ENCODE measurements at places on chromosomes 5 and 9.

- no peak for DNase-seq
Observed at GRCh38 chr5:158852622-158853021, 247.1 kb downstream of the EBF1 start.

DNA sequence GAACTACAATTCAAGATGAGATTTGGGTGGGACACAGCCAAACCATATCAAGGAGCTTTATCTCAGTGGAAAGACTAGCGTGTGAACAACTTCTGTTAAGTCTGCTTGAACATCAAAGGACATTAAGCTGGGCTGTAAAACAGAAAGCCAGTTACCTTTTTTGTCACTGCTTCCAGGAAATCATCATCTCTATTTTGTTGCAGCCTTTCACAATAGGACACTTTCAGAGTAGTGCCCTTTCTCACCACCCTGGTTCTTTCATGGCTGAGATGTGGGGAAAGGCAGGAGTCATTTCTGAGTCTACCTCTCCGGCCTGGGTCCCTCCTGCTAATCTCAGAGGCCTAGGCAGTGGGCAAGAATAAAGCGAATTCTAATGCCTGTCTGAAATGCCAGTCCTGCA, 96.2 kb upstream of the PPP1R2B start:
- DNase-seq: no peak

DNA sequence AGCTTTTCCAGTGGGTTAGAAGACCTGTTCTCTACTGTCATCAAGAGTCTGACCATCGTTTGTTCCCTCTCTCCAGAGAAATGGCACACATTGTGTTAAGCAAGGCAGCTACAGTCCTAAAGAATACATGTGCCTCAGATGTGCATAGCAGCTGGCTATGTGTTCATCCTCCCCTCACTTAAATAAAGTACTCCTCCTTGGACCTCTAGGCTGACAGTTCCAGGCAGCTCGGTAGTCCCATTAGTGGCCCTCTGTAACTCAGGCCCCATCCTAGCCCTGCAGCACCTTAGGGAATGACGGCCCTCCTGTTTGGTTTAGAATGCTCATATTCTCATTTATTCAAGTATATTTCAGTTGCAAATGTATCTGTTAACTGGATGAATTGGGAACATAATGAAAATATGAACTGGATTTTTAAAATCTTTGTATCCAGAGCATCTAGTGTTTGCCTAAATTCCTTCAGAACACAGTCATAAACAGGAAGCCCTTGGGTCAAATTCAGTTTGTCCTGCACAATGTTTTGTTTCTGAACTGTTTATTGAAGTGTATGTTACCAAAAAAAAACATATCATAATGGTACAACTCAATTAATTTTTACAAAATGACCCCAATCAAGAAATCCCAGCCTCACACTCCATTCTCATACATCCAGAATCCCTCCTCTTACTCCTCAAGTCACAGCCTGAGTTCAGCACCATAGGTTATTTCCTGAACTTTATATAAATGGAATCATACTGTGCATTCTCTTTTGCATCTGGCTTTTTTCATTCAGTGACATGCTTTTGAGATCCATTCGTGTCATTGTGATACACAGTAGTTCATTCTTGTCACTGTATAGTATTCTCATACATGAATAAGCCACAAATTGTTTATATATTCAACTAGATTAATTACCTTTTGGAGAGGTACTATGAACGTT, 1.6 kb upstream of the ASPN start:
- DNase-seq: no peak

DNA sequence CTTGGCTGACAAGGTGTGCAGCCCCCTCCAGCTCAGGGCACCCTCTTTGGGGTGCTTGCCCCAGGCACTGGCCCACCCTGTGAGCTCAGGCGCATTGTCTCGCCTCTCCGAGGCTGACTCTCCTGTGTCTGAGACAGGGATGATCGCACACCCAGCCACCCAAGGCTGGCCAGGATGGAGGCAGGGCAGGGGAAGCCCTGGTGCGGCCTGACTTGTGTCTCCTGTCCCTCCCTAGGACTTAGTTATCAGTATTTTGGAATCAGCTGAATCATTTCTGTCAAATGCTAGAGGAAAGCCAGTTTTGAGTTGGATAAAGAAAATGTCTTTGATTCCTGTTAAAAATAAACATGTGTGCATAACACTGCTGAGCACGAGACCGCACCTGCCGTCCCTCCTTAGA, 2.5 kb upstream of the DBH start:
- no peak for DNase-seq

- DNase-seq: no peak
Observed at GRCh38 chr5:161333194-161333880, 213.2 kb downstream of the GABRB2 start.

DNA sequence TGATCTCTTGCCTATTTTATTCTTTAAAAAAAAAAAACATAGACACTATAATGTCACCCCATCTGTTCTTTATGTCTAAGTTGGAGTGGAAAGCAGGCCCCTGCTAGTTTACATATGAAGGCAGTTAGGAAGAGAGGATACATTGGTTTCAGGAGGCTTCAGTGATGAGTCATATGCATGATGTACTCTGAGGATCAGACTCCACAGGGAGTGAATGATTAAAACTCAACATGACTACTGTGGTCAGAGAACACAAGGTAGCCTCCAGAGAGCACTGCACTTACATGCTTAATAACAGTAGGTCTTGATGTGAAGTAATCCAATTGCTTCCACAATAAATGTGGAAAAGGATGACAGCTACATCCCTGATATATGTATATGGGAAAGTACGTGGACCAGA, 22.7 kb upstream of the FSTL4 start:
- no peak for DNase-seq

- no peak for DNase-seq
Observed at GRCh38 chr5:127871503-127872153, 168.4 kb downstream of the CCDC192 start.

DNA sequence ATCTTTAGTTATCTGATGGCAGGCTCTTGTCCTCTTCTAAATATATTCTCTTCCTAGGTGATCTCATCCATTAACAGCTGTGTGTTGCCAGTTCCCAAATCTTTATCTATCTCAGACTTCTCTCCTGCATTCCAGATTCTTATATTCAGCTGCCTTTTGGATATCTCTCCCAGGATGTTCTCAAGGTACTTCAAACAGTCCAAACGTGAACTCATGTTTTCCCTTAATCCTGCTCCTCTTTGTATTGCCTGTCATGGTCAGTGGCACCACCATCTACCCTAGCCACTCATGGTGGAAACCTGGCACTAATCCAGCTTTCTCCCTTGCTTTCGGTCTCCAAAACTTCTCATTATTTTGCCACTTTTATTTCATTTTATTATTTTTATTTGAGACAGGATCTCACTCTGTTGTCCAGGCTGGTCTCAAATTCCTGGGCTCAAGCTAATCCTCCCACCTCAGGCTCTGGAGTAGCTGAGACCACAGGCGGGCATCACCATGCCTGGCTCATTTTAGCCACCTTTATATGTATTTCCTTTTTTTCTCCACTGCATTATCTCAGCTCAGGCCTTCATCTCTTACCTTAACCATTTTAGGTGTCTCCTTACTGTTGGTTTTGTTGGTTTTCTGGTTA, 3.8 kb downstream of the ZFYVE16 start:
- DNase-seq: no peak

- DNase-seq: peak; percentile 39
Observed at GRCh38 chr5:93622240-93622885, 39.3 kb downstream of the NR2F1 start.

DNA sequence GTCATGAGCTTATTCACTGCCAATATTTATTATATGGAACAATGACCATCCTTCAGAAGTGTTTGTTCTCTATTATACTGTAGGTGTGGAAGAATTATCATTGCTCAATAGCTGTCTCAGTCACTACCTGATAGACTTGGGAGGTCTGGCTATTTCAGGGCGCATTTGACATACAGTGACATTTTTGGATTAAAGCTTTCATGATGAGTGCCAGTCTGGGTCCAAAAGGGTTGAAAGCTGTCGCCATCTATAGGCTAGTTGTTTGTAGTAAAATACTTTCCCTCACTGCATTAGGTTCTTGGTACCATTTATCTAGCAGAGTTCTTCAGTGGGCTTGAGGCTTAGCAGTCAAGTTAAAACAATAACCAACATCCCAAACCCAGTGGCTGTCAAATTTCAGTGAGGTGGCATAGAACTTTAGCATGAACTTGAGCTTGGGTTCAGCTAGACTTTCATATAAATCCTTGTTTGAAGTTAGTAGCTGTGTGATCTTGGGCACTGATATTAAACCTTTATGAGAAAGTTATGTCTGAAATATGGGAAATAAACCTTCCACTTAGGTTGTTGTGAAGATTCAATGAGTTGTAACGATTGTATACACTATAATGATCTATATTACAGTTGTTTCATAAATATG, 110.5 kb upstream of the CDKN2B start:
- DNase-seq: peak; percentile 28

DNA sequence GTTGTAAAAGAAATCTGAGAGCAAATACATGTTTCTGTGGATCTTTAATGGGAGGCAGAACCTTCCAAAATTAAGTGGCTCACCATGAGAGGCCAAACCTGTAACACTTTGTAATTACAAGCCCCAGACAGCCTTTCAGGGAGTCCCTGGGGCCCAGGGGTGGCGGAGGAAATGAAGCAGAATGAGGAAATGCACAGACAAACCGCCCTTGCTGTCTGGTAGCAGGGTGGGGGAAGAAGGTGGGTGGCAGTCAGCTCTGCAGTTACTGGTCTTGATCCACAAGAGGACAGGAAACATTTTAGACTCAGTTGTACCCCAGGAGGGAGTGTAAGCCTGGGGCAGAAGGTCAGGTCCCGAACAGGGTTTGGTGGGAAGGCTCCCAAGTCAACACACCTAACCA, 6.5 kb downstream of the ARL14EPL start:
- DNase-seq: no peak

GRCh38 chr9:72407114-72407513, 42.1 kb upstream of the ZFAND5 start:
- DNase-seq: no peak

DNA sequence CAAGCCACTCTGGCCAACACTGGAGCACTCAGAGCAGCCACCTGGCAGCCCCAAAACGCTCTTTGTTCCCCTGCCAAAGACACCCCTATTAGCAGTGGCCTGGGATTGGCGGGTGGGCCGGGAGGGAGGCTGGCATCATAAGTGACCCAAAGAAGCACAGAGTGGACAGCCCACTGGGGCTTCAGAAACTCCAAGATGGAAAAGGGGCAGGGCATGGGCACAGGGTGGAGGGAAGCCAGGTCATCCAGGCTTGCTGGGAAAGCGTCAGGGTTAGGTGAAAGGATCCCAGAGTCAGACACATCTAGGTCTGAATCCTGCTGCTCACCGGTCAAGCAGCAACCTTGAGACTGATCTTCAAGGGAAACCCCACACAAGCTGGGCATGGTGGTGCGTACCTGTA, 14.8 kb downstream of the EEIG1 start:
- no peak for DNase-seq

DNA sequence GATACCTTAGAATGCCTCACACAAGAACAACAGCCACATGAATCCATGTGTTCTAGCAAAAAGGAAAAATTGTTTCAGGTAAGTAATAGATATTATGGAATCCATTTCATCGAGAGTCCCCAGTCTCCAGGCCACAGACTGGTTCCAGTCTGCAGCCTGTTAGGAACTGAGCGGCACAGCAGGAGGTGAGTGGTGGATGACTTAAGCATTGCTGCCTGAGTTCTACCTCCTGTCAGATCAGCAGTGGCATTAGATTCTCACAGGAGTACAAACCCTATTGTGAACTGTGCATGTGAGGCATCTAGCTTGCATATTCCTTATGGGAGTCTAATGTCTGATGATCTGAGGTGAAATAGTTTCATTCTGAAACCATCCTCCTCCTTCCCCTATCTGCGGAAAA, 207.0 kb downstream of the CSNK1G3 start:
- DNase-seq: no peak

DNA sequence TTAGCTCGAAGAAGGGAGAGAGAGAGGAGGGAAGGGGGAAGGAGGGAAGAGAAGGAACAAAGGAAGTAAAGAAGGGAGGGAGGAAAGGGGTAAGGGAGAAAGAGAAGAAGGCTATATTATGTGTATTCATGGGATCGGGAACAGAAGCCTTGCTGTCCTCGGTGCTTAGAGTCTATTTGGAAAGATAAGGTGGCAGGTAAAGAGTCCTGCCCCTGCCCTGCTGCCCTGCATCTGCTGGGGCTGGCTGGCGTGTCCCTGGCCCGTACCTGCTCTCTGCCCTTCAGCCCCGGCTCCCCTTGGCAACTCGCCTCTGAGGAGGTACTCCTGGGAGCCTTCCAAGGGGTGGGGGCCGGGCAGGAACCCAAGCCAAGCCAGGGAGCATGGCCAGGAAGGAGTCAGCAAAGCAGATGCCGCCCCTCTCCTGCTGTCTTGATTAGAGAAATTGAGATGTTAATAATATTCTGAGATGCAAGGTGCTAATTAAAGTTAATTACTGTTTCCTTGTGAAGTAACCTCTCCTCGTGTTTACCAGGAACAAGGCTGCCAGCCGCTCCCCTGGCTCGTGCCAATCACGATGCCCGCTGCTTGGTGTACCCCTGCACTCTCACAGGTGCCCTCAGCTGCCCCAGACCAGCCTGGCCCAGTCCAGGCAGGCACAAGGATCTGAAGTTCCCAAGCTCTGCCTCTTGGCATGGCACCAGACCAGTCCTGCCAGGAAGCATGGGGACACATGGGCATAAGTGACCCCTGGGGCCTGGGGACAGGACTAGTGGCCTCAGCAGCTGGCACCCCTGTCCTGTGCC, 36.6 kb downstream of the PCDH1 start:
- DNase-seq: no peak

GRCh38 chr5:154899151-154899816, 38.7 kb downstream of the GEMIN5 start:
- no peak for DNase-seq

- DNase-seq: no peak
Observed at GRCh38 chr5:161380486-161380885, 166.0 kb downstream of the GABRB2 start.

DNA sequence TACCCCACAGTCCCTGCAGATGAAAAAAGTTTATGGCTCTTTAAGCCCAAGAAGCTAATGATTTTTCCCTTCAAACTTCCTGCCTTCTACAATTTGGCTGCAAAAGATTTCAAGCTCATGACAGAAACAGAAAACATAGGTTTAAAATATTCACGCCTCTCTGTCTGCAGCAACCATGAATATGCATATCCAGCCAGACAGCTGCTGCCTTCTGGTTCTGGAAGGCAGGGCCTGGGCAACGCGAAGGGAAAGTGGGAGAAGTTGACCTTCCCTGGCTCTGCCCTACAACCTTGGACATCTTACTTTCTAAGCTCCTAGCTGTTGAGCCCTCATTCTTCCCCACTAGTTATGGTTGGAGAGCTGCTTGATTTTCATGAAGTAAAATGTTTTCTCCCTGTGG, 64.8 kb upstream of the CLINT1 start:
- DNase-seq: no peak

- no peak for DNase-seq
Observed at GRCh38 chr5:68587171-68587570, 371.6 kb downstream of the PIK3R1 start.

- DNase-seq: peak; percentile 42
Observed at GRCh38 chr5:31581498-31582099, 49.5 kb downstream of the C5orf22 start.

GRCh38 chr9:35114840-35115628, 628 bp downstream of the ATOSB start:
- no peak for DNase-seq

Data from naive thymus-derived CD4-positive, alpha-beta T cell (primary cell).